ENCODE measurements at places on chromosomes 12 and 14.
A peak's percentile ranks its signal among the peaks of the same experiment; 100 is the strongest.

- DNase-seq: no peak
Measured at GRCh38 chr12:16454481-16454880, 107.0 kb downstream of the MGST1 start.

GRCh38 chr12:116766746-116767145 lies 28.6 kb downstream of the RNFT2 start:
- no peak for DNase-seq

DNA sequence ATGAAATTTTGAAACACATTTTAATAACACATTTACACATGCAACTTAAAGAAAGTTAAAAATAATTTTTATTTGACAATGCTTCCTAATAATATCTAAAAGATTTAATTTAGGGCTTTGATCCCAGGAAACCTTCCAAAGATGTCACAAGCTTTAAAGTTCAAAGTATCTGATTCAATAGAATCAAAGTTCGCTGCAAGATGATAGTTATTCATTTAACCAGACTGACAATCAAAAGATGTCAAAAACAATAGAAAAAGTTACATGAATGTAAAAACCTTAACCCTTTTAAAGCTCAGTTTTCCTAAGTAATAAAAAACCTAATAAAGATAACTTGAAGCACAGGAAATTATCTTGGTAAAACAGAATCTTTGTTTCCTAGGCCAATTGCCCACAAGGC lies 67.7 kb downstream of the SDR9C7 start:
- no peak for DNase-seq

DNA sequence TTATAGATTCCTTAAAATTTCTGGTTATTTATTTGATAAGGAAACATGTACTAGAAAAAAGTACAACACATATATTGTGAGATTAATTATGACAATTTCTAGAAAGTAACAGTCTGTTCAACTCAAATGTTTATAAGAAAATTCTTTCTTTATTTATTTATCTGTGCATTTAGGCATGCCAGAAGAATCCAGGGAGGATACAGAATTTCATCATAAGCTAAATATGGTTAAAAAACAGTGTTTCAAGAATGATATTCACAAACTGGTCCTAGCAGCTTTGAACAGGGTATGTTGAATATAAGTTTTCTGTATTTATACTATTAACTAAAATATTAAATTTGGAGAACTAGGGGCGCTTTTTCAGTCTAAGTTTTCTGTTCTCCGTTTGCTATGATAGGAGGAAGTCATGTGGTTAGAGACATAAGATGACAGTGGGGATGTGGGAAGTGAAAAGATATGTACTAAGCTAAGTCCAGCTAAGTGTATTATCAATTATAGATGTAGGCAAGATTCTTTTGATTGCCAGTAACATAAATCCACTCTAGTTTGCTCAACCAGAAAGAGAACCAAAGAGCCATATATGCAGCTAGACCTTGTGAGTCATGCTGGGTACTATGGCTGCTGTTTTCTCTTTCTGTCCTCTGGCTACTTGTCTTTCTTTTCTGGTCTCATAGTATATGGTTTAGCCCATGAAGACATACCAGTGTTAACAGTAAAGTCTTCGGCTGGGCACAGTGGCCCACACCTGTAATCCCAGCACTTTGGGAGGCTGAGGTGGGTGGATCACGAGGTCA lies 39.0 kb downstream of the LRRK2 start:
- no peak for DNase-seq

- no peak for DNase-seq
Measured at GRCh38 chr12:104747330-104747729, 210.8 kb downstream of the SLC41A2 start.

GRCh38 chr14:69643430-69644200 lies 32.2 kb downstream of the SUSD6 start:
- DNase-seq: no peak

DNA sequence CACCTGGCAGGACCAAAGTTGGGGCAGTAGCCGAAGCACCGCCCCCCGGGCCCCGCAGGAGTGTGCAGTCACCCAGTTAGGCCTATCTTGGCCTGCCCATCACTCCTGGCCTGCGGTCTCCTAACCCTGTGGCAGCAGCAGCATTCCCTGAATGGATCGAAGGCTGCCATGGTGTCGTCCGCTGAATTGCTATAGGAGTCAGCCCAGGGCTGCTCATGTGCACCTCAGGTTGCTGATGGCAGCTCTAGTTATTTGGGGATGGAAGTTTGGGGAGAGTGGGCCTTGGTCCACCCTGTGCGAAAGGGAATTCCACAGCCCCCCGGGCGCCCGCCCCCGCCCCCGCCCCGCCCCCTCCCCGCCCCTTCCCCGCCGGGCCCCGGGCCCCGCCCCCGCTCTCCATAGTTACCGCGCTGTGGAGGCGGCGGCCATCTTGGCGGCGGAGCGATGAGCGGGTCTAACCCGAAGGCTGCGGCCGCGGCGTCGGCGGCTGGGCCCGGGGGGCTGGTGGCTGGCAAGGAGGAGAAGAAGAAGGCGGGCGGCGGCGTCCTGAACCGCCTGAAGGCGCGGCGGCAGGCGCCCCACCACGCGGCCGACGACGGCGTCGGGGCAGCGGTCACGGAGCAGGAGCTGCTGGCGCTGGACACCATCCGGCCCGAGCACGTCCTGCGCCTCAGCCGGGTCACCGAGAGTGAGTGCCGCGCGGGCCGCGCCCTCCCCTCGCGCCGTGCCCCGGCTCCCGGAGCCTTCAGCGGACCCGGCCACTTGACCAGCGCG lies at the start of gene UNC119B:
TSS of gene UNC119B (plus strand) at position 428 of the 774 bp plus-strand sequence. CDS start at position 445, 17 bp downstream.
- peak; percentile 85 for DNase-seq

- DNase-seq: no peak
Measured at GRCh38 chr12:6463216-6463615, 7.3 kb downstream of the VAMP1 start.

GRCh38 chr12:85092814-85093370 lies 56.7 kb downstream of the LRRIQ1 start:
- no peak for DNase-seq

DNA sequence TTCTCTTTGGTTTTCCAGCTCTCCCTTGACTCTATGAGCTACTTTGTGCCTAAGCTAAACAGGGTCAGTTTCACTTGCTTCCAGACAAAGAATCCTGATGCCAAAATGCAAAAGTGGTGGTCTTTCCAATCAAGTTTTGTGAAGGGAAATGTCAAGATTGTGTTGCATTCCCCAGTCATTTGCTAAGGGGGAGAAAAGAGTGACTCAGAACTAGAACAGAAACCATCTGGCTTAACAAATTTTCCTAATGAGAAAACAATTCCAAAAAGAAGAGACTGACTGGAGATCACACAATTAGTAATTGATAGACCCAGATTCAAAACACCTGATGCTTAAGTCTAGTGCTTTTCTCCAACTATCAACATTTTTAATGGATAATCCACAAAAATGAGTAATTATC lies 235.1 kb upstream of the DIO2 start:
- DNase-seq: peak; percentile 35

DNA sequence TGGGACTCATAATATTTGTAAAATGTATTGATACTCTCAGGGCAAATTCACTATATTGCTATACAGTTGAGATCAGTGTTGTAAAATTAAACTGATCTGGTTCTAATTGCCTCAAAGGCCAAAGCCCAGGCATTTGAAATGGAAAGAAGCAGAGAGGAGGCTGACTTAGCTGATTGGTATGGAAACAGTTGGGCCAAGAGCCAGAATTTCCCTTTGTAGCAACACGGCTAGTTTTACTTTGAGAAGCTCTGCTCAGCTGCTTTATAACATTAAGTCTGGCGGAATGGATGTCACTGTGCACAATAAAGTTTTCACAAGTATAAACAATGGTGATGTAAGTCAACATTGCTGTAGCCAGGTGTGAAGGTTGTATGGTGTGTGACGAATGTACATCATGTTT lies 186.4 kb downstream of the MSRB3 start:
- DNase-seq: peak; percentile 78

GRCh38 chr12:47126246-47126645 lies 46.5 kb upstream of the AMIGO2 start:
- DNase-seq: no peak

- no peak for DNase-seq
Measured at GRCh38 chr14:39145266-39145966, 24.7 kb downstream of the TRAPPC6B start.

GRCh38 chr12:89745286-89745685 lies 36.6 kb upstream of the ATP2B1 start:
- no peak for DNase-seq

- DNase-seq: no peak
Measured at GRCh38 chr14:53872681-53873089, 83.9 kb downstream of the BMP4 start.

GRCh38 chr14:71049435-71050133 lies 142.3 kb downstream of the PCNX1 start:
- no peak for DNase-seq

- no peak for DNase-seq
Measured at GRCh38 chr12:42444192-42444943, 118.4 kb downstream of the PPHLN1 start.

DNA sequence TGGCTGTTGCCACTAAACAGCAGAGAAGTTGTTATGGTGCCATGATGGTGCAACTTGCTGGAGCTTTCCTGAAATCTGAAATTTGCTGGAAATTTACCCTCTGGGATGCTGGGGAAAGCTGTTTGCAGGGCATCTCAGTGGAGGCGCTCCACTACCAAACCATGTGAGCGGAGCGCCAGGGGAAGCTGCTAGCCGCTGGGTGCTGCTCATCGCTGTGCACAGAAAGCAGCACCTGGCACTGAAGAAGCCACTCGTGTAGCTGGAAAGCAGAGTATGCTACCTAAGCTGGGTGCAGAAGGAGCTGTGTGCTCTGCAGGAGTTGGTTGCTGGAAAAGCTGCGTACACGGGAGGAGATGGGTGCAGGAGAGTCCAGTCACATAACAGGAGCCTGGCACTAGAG lies 53.0 kb downstream of the MSRB3 start:
- no peak for DNase-seq

GRCh38 chr12:28026701-28027100 lies 54.2 kb upstream of the PTHLH start:
- no peak for DNase-seq

GRCh38 chr12:124006085-124006845 lies 33.2 kb downstream of the ZNF664 start:
- DNase-seq: no peak

- no peak for DNase-seq
Measured at GRCh38 chr14:54010981-54011380, 54.4 kb upstream of the BMP4 start.

- no peak for DNase-seq
Measured at GRCh38 chr12:46342562-46343033, 30.0 kb downstream of the SLC38A2 start.

DNA sequence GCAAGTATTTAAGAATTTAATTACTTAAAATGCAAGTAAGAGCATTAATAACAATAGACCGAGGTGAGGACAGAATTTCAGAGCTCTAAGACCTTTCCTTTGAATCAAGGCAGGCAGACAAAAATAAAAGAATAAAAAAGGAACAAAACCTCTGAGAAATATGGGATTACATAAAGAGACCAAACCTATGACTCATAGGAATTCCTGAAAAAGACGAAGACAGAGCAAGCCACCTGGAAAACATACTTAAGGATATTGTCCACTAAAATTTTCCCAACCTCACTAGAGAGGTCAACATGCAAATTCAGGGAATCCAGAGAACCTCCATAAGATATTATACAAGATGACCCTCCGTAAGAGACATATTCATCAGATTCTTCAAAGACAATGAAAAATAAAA lies 325.1 kb downstream of the AEBP2 start:
- DNase-seq: no peak

DNA sequence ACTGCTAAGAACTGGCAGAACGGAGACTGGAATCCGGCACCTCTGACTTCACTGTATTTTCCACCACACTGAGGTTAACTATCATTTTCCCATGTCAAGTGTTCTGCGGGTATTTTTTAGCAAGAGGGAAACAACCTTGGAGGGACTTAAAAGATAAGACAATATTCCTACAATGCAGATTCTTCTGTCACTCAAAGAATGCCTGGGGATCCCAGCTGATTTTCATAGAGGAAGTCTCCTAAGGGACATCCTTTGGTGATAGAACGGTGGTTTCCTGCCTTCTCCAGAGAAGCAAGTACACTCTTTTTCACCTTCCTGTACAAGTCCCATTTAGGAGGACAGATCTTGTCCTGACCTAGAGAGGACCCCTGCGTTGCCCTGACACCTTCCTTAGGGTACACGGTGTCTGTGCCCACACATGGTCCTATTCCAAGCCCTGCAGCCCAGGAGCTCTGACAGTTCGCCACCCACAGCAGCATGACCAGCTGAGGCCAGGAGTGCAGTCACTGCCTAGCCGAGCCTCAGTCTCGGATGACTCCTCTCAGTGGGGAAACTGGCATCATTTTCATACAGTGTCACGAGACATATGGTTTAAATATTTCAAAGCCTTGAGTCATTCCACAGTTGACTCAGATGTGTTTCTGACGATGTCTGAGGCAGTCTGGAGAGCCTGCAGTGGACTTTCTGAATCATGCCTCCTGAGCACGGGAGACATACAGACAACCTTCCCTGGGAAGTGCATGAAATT lies 181.3 kb upstream of the FKBP4 start:
- DNase-seq: peak; percentile 96

DNA sequence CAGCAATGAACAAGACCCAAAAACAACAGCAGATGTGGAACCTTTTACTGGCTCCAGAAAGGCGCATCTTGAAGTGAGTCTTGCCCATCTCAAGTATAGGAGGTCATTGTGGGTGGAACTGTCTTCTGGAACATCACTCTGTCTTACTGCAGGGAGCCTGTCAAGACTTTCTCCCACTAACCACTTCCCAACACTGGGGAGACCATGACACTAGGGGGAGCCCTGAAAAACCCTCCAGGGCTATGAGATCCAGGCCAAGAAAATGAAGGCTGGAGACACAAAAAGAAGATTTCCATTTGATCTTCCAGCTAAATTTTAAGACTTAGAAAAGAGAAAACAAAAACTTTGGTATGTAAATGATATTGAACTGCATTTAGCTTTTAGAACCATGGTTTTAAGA lies 13.5 kb upstream of the ATG14 start:
- DNase-seq: no peak

DNA sequence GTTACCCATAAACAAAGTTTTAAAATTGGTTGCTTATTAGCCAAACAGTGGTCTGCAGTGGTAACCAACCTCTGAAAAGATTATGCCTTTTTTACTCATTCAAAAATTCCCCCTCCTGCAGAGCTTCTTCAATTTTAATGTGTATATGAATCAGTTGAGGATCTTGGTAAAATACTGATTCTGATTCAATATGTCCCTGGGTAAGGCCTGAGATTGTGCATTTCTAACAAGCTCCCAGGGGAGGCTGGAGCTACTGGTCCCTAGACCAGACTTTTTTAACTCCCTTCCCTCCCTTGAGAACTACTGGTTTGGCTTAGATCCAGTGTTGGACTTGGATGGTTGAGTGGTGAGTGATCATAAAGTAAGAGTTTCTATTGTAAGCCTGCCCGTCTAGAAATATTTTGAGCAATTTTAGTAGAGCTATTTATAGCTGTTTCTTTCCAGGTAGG lies 90.2 kb downstream of the FUT8 start:
- peak; percentile 23 for DNase-seq

- DNase-seq: no peak
Measured at GRCh38 chr14:26339381-26339780, 258.5 kb downstream of the NOVA1 start.

DNA sequence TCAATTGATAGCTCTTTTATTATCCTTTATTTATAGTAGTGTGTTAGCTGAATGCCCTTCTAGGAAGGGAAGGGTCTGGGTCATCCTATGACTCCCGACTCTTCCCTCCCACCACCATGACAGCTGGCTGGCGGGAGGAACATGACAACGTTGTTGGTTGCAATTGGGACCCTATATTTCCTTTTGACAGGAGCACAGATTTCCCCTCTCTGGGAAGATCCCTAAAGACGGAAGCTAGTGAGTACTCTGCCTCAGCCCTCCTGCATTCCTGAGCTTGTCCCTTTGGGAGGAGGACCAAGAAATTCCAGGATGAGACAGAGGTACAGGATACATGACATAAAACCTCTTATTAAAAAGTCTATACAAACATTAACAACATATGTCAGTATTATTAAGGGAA lies 485.4 kb downstream of the NAV3 start:
- DNase-seq: peak; percentile 3

Data from AG08395 (cell line).